ENCODE measurements at places on chromosomes 6 and 20.
A peak's percentile ranks its signal among the peaks of the same experiment; 100 is the strongest.

- DNase-seq = no peak
Observed at GRCh38 chr6:99114769-99115406, 167.1 kb upstream of the FBXL4 start.

GRCh38 chr6:149683256-149683859 lies 34.5 kb downstream of the LATS1 start:
- no peak for DNase-seq

GRCh38 chr6:21850691-21851090 lies 257.1 kb downstream of the SOX4 start:
- no peak for DNase-seq

DNA sequence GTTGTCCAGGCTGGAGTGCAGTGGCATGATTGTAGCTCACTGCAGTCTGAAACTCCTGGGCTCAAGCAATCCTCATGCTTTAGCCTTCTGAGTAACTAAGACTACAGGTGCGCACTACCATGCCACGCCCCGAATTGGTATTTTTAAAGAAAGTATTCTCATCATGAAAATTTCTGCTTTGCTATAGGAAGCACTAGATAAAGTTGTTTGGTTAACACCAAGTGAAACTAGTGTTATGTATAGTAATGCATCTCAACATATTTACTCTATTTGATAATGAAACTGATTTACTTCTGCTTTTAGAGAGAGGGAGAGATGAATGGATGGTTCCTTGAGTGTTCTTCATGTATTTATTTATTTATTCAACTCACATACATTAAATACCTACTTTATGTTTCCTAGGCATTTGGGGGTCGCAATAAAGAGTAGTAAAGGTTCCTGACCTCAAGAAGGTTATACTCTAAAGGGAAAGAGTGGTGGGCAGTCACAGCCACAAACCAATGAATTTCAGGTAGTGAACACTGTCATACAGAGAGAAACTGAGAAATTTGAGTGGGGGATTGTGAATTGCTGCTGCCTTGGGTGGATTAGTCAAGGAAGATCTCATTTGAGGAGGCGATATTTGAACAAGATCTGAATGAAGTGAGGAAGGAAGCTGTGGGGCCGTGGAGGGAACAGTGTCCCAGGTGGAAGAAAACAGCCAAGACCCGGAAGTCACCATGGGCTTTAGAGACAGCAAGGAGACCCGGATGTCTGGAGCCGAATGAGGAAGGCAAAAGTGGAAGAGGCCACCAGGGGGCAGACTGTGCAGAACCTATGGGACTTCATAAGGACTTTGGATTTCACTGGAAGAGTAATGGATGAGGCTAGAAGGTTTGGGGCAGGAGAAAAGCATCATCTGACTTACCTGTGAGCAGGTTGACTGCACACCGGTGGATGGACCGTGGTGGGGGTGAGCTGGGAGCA lies 185.6 kb downstream of the TSHZ2 start:
- DNase-seq = peak; percentile 17

GRCh38 chr6:139832493-139833305 lies 458.3 kb upstream of the CITED2 start:
- no peak for DNase-seq

DNA sequence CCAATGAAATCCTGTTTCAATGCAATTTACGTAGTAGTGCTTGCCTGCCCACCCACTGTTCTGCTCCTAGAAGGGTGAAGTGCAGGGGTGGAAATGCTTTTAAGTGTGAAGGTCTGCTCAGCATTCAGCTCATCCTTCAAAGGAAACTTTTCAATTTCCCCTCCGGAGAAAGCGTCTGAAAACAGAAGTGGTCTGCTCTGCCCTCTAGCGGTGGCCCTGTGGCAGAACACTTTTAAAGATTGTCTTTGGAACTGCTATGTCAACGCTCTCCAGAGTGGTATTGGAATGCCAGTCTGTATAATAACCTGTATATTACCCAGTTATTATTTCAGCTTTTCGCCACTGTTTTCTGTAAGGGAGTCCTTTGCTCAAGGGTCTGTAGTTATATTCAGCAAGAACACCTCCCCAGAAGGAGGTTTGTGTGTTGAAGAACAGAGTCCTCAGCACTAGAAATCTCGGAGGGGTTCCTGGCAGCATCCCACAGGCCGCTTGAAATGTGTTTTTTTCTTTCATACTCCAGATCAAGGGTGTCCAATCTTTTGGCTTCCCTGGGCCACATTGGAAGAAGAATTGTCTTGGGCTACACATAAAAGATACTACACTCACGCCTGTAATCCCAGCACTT lies 63.1 kb upstream of the KLHL31 start:
- peak; percentile 42 for DNase-seq

DNA sequence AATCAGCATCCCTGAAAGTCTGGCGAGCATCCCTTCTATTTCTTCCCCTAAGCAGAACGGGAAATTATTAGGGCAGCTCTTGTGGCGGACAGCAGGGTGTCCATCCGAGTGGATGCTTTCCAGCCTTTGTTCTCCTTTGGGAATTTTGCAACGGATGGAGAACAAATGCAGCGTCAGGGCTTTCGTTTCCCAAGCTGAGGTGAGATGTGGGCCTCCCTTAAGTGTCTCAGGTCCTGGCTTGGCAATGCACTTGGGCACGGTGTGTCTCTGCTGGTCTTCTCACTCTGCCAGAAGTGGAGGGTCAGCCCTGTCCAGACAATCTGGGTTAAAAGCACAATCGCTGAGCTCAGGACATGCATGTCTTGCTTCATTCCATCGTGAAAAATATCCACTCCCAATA lies 43.5 kb downstream of the FOXA2 start:
- DNase-seq = no peak

DNA sequence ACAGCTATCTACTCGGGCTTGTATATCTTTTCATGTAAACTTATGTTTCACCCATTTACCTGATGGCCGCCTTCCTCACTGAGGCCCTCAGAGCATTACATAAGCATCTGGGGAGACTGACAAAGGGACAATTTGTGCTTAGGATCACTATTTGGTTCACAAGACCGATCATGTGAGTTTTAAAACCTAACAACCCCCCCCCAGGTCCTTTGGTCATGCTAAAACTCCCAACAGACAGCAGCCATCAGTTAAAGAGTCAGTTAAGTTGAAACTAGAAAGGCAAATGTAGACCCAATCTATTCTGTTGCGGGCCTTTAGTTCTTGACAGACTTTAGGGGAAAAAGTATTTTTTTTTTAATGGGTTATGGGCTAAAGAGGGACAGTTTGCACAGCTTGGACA lies 205.0 kb upstream of the RNF24 start:
- DNase-seq = no peak

GRCh38 chr6:141956046-141956761 lies 176.5 kb upstream of the GJE1 start:
- DNase-seq = no peak

- DNase-seq = peak; percentile 32
Observed at GRCh38 chr6:90107771-90108282, 188.8 kb downstream of the BACH2 start.

DNA sequence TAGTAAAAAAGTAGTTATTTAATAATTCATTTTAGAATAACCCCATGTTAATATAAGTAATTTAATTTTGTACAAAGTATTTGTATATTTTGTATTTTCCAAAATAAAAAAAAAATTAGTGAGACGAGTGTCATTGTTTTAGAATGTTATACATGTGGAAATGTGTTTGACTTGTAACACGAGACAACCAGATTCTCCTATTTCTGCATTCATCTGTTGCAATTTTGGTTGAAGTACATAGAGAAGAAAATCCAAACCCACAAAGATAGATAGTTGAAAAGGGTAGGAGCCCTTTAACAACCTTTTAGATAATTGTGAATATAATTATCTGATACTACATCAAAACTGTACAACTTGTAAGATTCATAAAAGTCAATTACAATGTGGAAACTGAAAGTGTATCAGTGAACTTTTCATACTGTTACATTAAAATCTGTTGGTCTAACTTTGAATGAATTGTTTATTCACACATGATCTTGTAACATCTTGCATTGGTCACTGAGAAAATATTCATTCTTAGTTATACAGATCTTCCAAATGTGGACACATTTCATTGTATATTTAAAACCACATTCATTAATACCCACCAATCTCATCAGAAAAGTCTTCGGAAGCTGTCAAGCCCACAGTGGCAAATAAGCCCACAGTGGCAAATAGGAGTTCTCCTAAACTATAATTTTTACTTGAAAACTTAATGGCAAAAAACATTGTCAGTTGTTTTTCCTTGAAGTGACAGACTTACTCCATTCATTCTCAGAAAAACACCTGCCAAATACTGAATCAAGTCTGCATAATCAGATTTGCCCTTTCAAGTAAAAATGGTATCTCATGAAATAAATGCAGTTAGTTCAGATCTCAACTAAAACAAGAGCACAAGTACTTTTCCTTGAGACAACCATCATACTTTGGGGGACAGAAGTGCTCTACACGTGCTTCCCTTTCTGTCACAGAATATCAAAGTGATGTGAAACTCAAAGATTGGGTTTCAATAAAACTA lies 52.8 kb downstream of the FKBP5 start:
- DNase-seq = no peak

DNA sequence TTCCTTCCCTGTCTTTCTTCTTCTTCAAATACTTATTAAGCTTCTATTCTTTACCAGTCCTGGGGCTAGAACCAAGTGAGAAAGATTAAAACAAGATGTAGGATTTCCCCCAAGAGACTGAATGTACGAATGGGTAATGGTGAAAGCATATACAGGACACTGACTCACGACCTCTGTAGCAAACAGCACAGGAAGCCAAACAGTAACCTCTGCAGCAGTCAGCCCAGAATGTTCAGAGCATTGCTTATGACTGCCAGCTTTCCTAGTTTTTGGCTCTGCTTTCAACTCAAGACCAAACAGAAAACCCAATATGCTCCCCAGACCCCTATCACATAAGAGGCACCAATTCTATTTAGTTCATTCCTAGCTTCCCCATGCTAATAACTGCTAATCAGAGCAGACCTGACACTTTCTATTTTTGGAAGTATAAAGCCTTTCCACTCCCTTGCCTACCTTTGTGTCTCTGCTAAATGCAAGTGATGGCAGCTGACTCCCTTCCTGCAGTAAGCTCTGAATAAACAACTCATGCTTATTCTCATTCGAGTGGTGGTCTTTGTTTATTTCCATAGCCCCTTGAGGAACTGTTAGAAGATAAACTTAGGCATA lies 690.6 kb downstream of the EPM2A start:
- DNase-seq = no peak

GRCh38 chr20:54707801-54708200 lies 232.4 kb downstream of the DOK5 start:
- DNase-seq = no peak

DNA sequence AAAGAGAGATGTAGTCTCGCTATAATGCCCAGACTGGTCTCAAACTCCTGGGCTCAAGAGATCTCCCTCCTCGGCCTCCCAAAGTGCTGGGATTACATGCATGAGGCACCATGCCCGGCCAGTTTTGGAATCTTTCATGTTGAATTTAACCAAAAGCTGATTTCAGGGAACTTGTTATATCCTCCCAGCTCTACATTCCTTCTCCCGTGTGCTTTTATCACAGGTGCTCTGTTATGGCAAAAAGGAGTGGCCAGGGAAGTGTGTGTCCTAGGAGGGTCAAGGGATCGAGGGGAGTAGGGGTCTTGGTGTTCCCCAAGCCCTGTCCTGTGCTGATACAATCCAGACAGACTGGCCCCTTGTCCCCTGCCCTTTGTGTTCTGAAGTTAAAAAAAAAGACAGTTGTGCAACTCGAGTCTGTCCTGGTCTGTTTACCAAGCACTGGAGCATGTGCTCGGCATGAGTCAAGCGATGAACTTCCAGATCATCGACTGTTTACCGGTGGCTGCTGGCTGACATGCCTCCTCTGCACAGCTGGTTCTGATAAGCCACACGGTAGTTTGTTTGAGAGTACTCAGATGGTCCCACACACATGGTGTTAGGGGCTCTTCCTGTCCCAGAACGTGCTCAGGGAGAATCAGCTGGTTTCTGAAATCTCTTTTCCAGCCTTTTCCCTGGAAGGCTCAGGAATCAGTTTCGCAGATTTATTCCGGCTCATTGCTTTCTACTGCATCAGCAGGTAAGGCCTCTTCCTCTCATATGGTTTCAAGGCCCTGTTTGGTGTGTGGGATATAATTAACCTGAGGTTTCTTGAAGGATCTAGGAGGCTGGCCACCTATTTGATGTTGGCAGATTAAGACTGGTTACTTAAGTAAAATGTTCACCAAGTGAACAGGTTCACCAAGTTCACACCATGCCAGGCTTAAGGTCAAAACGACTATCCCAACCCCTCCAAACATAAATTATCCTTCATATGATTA lies 52.6 kb upstream of the NAA20 start:
- DNase-seq = no peak

DNA sequence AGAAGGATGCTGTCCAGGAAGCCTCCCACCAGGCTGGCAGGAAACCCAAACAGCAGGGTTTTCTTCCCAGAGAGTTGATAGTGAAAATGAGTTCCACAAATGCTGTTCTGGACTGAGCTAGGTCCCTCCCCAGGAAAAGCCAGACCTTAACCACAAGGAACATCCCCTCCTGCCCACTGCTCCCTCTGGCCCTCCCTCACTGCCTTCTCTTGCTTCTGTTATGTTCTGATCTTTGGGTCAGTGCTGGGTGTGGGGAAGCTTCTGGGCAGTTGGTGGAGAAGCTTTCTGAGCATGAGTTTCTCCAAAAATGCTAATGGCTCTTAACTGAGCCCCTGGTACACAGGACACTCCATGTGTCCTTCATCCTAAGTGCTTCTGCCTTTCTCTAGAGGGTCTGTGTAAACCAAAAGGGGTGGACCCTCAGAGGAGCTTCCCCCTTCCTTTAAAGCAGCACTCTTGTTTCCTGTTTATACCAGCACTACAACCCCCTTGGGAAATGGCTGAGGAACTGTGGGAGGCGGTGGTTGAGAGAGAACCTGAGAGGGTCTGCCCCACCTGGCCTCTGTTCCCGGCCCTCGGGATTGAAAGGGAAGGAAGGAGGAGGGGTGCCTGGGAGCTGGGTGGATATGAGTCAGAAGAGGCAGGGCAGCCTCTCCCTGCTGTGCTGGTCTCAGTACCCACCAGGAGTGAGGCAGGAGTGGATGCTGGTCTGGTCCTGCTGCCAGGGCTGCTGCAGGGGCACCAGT lies 42.0 kb downstream of the CDS2 start:
- DNase-seq = no peak

DNA sequence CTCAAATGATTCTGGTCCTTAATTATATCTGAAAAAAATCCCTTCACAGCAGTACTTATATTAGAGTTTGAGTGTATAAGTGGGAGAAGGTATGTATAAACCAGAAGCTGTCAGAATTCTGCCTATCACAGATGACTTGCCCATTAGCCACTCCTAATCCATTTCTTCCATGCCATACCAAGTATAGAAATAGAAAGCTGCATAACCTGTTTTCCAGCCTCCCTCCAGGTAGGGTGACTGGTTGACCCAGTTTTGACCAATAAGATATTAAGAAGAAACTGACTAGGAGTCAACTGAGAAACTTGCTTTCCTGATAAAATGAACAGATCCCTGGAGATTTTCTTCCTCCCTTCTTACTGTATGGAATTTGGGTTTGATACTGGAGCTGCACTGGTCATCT lies 112.2 kb upstream of the GRIK2 start:
- no peak for DNase-seq
